ENCODE measurements at places on chromosomes 1 and 21.

DNA sequence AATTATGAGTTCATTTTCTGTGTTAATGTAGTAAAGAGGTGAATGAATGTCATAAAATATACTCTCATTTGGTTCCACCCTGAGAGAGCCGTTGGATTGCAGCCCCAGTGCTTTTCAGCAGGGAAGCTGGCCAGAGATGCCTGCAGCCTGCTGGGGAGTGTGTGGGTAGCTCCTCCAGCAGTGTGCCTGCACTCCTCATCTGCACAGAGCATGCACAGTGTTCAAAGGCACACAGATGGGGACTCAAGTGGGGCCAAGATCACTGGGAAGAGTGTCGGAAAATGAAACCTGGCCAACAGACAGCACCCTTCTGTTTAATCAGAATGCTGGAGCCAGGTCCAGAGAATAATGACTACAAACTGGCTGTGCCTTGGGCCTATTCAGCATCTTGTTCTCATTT lies 206.8 kb downstream of the ST6GALNAC3 start:
- DNase-seq: no peak

- peak; percentile 56 for DNase-seq
Observed at GRCh38 chr1:202315576-202316168, 26.1 kb downstream of the UBE2T start.

- DNase-seq: no peak
Observed at GRCh38 chr1:32761936-32762335, 55.2 kb downstream of the YARS1 start.

DNA sequence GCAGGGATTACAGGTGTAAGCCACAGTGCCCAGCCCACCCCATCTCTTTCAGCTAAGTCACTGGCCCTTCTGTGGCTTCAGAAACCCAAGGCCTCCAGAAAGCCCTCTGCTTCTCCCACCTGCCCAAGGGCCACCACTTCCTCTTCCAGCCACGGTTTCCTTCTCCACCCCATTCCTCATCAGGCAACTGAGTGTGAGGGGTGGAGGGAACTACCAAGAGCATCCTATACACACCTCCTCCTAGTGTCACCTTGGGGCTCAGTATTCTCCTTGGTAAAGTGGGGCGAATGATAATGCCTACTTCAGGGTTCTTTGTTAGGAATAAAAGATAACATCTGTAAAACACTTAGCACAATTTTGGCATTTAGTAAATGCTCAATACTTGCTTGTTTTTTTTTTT lies 30.0 kb downstream of the KNCN start:
- DNase-seq: no peak

DNA sequence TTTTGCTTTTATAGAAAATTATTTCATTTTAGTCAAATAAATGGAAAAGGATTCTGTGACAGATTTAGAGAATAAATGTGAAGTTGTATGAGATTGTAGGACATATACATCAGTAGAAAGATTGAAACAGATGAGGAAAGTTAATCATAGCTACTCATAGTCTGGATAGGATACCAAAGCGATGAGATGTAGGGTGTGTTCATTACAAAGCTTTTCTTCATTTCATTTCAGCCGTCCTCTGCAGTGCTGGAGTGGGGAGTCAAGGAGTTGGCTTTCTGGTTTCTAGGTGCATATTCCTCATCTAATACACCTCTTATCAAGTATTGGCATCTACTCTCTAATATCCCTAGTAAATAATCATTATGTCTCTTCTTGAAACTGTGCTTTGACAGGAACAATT lies 149.5 kb upstream of the NEGR1 start:
- DNase-seq: no peak

- no peak for DNase-seq
Observed at GRCh38 chr1:177069490-177069889, 95.0 kb downstream of the ASTN1 start.

DNA sequence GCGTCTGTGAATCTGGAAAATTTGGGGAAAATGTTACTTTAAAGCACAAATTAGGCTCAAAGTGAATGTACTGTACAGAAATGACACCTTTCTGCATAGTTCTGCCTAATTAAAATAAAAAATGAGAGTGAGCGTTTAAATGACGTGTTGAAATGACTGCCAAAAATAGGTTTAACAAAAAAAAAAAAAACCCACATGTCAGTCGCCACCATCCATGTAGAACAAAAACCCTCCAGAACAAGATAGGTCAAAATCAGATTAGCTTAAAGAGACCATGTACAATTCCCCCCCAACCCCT lies 745 bp downstream of the PARP1 start:
- no peak for DNase-seq

DNA sequence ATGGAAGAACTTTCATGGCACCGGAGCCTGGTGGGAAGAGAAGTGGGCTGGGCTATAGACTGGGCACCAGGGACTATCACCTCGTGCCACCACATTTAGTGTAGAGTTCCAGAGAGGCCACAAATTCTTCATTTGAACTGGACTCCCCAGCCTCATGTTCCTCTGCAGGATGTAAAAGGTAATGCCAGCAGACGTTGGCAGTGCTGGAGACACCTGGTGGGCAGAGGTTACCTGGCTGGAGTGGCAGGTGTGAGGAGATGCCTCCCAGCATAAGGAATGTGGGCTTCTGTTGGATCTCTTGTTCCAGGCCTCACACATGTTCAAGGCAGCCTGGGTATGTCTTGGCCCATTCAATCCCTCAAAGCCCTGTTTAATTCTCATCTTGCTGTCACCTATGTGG lies 35.2 kb downstream of the TEX35 start:
- DNase-seq: no peak
